Karpas-422 (cell line): ENCODE measurements at places on chromosomes 2 and 18. TPM values are rescaled to one million over a fixed set of nuclear protein-coding genes. Genes with fewer than 3 reads are reported as not detected.

DNA sequence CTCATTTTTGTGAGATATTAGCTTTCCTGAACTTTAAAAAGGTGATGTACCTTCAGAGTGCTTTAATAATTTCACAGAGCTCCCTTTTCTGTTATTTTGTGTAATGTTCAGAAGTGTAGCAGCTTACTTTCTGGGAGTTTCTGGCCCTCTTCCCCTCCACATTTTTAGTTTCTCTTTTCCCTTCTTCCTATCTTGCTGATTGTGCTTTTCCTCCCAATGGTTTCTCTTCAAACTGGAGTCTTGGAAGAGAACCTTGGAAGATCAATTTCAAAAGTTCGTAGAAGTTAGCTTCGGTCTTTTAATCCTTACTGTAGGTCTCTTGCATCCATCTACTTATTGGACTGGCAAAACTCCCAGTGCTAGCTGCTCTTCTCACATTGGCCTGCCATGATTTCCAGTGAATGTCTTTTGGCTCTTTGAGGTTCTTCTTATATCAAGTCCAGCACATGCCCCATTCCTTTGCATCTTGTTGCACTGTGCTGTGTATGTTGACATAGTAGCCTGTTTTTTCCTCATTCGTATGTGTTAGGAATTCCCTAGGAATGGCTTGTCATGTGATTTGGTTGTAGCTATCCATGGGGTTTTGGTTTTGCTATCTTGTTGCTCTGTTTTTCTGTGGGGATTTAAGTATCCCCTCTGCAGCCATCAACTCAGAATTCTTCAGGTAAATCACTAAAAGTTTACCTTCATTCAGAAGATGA lies 7.8 kb downstream of the CCNT2 start:
- DNase-seq: no peak

GRCh38 chr2:164808776-164809175 lies 32.8 kb downstream of the COBLL1 start:
- DNase-seq: no peak

GRCh38 chr18:35106013-35106844 lies 65.0 kb downstream of the MAPRE2 start:
- DNase-seq: no peak

Gene WDR35
- total RNA-seq: 8.3 and 15.9 TPM in 2 replicates

Gene AKAIN1
- total RNA-seq: not detected in 2 replicates

Gene DIPK1C
- total RNA-seq: not detected in 2 replicates

Gene DCDC2C
- total RNA-seq: not detected in 2 replicates

Gene PARD6G
- total RNA-seq: not detected in 2 replicates
